GM23338 (cell line): ENCODE measurements at places on chromosomes 16 and 17. TPM values are rescaled to one million over a fixed set of nuclear protein-coding genes. Genes with fewer than 3 reads are reported as not detected.

TBC1D3H gene
- polyA plus RNA-seq: not detected in 2 replicates

HOXB5 gene
- polyA plus RNA-seq: not detected in 2 replicates

ZG16 gene
- not detected in 2 replicates for polyA plus RNA-seq

CCDC92B gene
- 4.8 and 5.7 TPM in 2 replicates for polyA plus RNA-seq

CCL3 gene
- polyA plus RNA-seq: 0.40 TPM in 1 of 2 replicates, not detected in the other

CDIP1 gene
- 38.2 and 39.2 TPM in 2 replicates for polyA plus RNA-seq

NRN1L gene
- polyA plus RNA-seq: 26.1 and 33.8 TPM in 2 replicates

PIMREG gene
- polyA plus RNA-seq: 81.7 and 87.8 TPM in 2 replicates

KRT33A gene
- polyA plus RNA-seq: not detected in 2 replicates

PLK1 gene
- polyA plus RNA-seq: 66.0 and 69.0 TPM in 2 replicates

JPT1 gene
- polyA plus RNA-seq: 903 and 929 TPM in 2 replicates

B9D1 gene
- 28.6 and 35.2 TPM in 2 replicates for polyA plus RNA-seq

PLEKHH3 gene
- 10.9 and 13.8 TPM in 2 replicates for polyA plus RNA-seq

CACNA1H gene
- polyA plus RNA-seq: 3.5 and 3.8 TPM in 2 replicates

OTOP3 gene
- not detected in 2 replicates for polyA plus RNA-seq

SYCE1L gene
- polyA plus RNA-seq: 5.8 and 5.9 TPM in 2 replicates

CCL8 gene
- not detected in 2 replicates for polyA plus RNA-seq

DNA sequence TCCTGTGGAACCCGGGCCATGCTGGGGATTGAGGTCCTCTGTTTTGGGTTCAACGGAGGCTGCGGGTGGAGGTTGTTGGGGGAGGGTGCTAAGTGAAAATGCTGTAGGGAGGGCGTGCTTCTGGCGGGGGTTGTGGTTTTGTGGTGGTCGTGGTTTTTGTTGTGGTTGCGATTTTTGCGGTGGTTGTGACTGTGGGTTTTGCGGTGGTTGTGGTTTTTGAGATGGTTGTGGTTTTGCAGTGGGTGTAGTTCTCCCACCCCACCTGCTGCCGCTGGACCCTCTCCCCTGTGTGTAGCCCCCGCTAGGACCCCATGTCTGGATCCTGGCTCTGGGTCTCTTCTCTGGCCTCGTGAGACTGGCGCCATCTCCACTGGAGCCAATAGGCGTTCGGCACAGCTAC is 4.9 kb upstream of the SSTR5 start:
- H3K4me1 ChIP-seq: peaks cover 13% of the 10 kb centered on the region; the same call in 1 of the 2 replicates
- no peak overlapping the region for H3K4me3 ChIP-seq
- H3K27ac ChIP-seq: no peak overlapping the region

GRCh38 chr16:50685462-50686063 is 4.5 kb upstream of the SNX20 start:
- no peaks in the 10 kb centered on the region for H3K4me1 ChIP-seq
- no peaks in the 10 kb centered on the region for H3K27me3 ChIP-seq
- no peak overlapping the region for H3K4me3 ChIP-seq
- no peaks in the 10 kb centered on the region for H3K36me3 ChIP-seq
- no peak for DNase-seq

GRCh38 chr16:72743011-72743761 is 304.7 kb downstream of the ZFHX3 start:
- H3K4me3 ChIP-seq: no peak overlapping the region
- no peaks in the 10 kb centered on the region for H3K36me3 ChIP-seq
- peaks cover 9% of the 10 kb centered on the region; the same call in 1 of the 2 replicates for H3K4me1 ChIP-seq

GRCh38 chr17:75033346-75034235 is 13.2 kb downstream of the ATP5PD start:
- H3K27me3 ChIP-seq: peaks cover 5% of the 10 kb centered on the region; the same call in 1 of the 2 replicates
- H3K4me3 ChIP-seq: peak overlapping the region; percentile 96
- peak; percentile 96 for DNase-seq
- peaks cover 22% of the 10 kb centered on the region for H3K4me1 ChIP-seq
- H3K36me3 ChIP-seq: peaks cover 4% of the 10 kb centered on the region

- no peaks in the 10 kb centered on the region for H3K27me3 ChIP-seq
- no peak overlapping the region for H3K4me3 ChIP-seq
- no peaks in the 10 kb centered on the region; the same call in 1 of the 2 replicates for H3K36me3 ChIP-seq
- peak overlapping the region; percentile 61; the same call in 1 of the 2 replicates for H3K27ac ChIP-seq
- no peak for DNase-seq
- H3K4me1 ChIP-seq: no peaks in the 10 kb centered on the region
Measured at GRCh38 chr17:30124273-30124796, 7.7 kb downstream of the NSRP1 start.

DNA sequence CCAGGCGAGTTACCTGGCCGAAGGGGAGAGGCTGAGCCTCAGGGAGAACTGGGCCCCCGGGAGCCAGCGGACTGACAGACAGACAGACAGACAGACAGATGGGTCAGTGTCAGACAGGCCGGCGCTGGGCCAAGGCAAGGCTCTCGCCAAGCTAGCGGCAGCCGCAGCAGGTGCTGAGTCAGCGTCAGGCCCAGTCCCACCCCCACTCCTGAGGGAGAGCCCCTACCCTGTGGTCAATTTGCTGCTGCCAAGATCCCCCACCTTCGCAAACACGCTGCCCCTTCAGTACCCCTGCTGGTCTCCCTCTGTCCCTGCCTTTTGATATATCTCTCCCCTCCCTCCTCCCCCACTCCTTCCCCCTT is 1.5 kb downstream of the FGF11 start:
- H3K27me3 ChIP-seq: peaks cover 48% of the 10 kb centered on the region
- H3K4me1 ChIP-seq: peaks cover 33% of the 10 kb centered on the region
- peak; percentile 71 for DNase-seq

DNA sequence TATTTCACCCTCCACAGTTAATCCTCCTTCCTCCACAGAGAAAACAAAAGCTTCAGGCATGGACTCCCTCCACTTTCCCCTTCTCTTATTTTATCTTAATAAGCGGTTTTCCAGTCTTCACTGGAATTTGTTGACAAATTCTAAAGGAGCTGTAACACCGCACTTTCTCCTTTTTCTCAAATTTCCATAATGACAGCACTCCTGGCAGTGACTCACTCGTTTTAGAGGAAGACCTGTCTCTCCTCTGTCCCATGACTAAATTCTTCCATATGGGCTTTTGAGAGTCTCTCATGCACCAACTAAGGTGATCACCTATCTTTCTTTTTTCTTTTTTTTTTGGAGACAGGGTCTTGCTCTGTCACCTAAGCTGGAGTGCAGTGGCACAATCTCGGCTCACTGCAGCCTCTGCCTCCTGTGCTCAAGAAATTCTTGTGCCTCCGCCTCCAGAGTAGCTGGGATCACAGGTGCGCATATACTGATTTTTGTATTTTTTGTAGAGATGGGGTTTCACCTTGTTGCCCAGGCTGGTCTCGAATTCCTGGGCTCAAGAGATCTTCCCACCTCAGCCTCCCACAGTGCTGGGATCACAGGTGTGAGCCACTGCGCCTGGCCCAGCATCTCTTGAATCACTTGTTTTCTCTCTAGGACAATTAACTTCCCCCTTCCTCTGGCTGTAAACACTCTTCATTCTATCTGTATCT is 7.7 kb downstream of the ITGAM start:
- H3K27me3 ChIP-seq: no peaks in the 10 kb centered on the region
- no peak overlapping the region for H3K4me3 ChIP-seq
- no peak overlapping the region for H3K27ac ChIP-seq
- no peaks in the 10 kb centered on the region for H3K36me3 ChIP-seq
- DNase-seq: no peak

DNA sequence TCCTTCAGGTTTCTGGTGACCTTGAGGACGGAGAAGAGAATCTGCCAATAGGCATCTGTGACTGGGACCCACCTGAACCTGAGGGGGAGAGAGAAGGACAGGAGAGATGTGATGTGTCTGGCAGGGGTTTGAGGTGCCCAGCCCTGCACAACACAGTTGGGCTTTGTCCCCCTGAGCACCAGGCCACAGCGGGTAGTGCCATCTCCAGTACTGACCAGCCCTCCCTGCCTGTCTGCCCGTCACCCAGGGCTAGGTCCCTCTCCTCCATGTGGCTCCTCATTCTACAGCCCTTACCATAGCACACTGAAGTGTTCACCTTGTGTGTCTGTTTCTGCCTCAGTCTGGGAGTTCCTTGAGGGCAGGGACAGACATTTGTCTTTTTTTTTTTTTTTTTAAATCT is 30.8 kb downstream of the NLRP1 start:
- no peaks in the 10 kb centered on the region for H3K27me3 ChIP-seq
- DNase-seq: no peak
- no peak overlapping the region for H3K27ac ChIP-seq
- H3K4me3 ChIP-seq: no peak overlapping the region
- H3K36me3 ChIP-seq: no peaks in the 10 kb centered on the region

- no peak overlapping the region for H3K27ac ChIP-seq
- H3K36me3 ChIP-seq: no peaks in the 10 kb centered on the region
- no peak overlapping the region for H3K4me3 ChIP-seq
- H3K4me1 ChIP-seq: peaks cover 17% of the 10 kb centered on the region
Measured at GRCh38 chr17:50638606-50638965, 3.9 kb downstream of the ABCC3 start.

DNA sequence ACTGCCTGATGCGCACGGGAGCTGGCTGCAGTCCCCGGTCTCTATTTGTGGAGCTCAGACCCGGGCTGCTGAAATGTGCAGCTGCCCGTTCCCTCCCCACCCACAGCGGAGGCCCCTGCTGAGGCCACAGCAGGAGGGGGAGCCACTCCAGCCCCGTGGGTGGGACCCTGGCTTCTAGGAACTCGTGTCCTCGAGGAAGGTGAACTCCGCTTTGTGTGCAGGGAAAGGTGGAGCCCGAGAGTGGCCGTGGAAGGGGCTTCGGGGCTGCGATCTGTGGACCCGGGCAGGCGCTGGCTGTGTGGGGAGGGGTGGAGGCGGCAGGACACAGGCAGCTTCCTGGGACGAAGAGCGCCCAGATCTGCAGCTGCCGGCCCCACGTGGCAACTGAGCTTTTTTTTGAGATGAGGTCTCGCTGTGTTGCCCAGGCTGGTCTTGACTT is 2.9 kb downstream of the CCDC154 start:
- no peaks in the 10 kb centered on the region for H3K36me3 ChIP-seq
- H3K27ac ChIP-seq: no peak overlapping the region
- no peak overlapping the region for H3K4me3 ChIP-seq
- H3K4me1 ChIP-seq: no peaks in the 10 kb centered on the region
- DNase-seq: no peak
- H3K27me3 ChIP-seq: no peaks in the 10 kb centered on the region

- no peaks in the 10 kb centered on the region for H3K27me3 ChIP-seq
- no peak overlapping the region for H3K27ac ChIP-seq
- no peaks in the 10 kb centered on the region for H3K4me1 ChIP-seq
- H3K4me3 ChIP-seq: no peak overlapping the region
- H3K36me3 ChIP-seq: 0 out of 2 replicates have a peak, but pooled peaks cover 3% of the 10 kb centered on the region
Measured at GRCh38 chr16:27355610-27356009, 41.8 kb downstream of the IL4R start.

DNA sequence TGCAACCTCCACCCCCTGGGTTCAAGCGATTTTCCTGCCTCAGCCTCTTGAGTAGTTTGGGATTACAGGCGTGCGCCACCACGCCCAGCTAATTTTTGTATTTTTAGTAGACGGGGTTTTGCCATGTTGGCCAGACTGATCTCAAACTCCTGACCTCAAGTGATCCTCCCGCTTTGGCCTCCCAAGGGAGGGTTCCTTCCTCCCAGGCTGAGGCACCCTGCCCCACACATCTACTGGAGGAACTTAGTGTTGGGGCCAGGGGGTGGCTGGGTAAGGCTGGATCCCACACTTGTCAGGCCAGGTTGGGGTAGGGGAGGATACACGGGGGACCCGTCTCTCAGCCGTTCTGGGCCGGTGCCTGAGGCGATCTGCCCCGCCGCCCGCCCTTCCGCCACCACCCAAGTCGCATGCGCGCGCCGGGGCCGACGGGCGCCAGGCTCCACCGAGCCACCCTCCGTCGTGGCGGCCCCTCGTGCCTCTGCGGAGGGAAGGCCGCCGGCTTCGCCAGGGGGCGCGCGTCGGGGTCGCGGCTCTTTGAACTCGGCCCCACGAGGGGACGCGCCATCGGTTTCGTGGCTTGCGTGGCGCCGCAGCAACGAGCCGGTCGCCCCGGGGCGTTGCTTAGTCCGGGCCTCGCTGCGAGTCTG is 15.9 kb downstream of the GRB7 start:
- H3K36me3 ChIP-seq: no peaks in the 10 kb centered on the region
- peak; percentile 69 for DNase-seq
- H3K27me3 ChIP-seq: peaks cover 18% of the 10 kb centered on the region
- peak overlapping the region; percentile 86 for H3K4me3 ChIP-seq
- H3K27ac ChIP-seq: no peak overlapping the region
- H3K4me1 ChIP-seq: peaks cover 20% of the 10 kb centered on the region; the same call in 1 of the 2 replicates

GRCh38 chr16:80369138-80369958 is 171.4 kb upstream of the DYNLRB2 start:
- no peaks in the 10 kb centered on the region for H3K4me1 ChIP-seq
- H3K27ac ChIP-seq: no peak overlapping the region
- no peak overlapping the region for H3K4me3 ChIP-seq
- no peaks in the 10 kb centered on the region for H3K36me3 ChIP-seq
- DNase-seq: peak; percentile 70

DNA sequence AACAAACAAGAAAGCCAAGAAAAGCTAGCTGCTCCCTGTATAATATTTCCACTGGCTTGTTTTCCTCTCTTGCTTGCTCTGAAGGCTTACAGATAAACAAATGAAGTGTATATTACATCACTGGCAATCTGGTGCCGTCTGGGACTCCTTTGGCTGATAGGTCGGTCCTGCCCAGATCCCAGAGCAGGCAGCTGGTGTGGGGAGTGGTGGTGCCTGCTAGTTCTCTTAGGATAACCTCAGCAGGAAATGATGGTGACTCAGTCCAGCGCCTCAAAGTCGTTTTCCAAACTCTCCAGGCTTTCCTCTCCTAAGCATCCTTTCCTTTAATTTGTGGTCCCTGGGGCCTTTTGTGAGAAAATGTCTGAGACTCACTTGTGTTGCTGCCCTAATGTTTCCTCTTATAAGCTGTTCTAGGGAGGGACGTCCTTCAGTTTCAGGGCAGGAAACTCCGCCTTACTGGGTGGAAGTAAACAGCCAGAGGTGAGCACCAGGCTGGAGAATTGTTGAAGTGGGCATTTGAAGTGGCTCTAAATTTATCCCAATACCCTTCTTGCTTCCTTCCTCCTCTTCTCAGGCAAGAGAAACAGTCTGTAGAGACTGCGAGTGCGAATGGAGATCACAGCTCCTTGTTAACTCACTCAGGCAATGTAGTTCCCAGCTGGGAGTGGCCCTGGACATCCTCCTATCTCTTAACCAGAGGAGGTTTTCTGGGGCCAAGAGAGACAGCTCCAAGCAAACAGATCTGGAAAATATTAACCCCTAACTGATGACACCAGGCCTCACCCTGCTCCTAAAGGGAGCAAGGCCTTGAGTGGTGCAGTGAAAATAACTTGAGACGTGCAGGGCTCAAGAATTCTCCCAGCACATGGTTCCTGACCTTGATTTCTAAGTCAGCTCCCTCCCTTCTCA is 34.9 kb downstream of the CD300LF start:
- DNase-seq: peak; percentile 46
- peak overlapping the region; percentile 52; the same call in 1 of the 2 replicates for H3K27ac ChIP-seq
- H3K27me3 ChIP-seq: peaks cover 17% of the 10 kb centered on the region
- H3K36me3 ChIP-seq: no peaks in the 10 kb centered on the region

GRCh38 chr16:87580855-87581261 is 21.4 kb upstream of the JPH3 start:
- no peak overlapping the region for H3K27ac ChIP-seq
- H3K27me3 ChIP-seq: no peaks in the 10 kb centered on the region
- DNase-seq: peak; percentile 36
- peaks cover 19% of the 10 kb centered on the region for H3K4me1 ChIP-seq
- no peaks in the 10 kb centered on the region for H3K36me3 ChIP-seq
- no peak overlapping the region for H3K4me3 ChIP-seq
